NCI-H345 (cell line): ENCODE measurements at places on chromosomes 4 and X.
A peak's percentile ranks its signal among the peaks of the same experiment; 100 is the strongest.

DNA sequence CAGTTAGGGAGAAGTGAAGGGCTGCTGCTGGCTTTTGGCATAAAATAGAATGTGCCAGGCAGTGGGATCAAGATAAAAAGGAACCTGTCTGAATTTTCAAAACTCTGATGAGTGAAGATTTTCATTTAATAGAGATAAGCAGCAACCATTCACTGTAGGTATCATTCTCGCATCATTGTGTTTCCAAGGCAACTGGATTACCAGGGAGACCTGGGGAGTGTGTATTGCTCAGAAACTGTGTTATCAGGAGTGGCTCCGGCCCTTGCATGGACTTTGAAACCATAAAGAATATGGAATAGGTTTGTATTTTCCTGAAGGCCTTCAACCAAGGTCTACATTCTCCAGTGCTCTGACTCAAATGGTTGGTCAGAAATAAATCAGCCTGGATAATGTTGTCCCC lies 23.3 kb upstream of the MAGEA4 start:
- no peak for DNase-seq

GRCh38 chr4:28481565-28481964 lies 1620.9 kb downstream of the STIM2 start:
- DNase-seq = no peak

DNA sequence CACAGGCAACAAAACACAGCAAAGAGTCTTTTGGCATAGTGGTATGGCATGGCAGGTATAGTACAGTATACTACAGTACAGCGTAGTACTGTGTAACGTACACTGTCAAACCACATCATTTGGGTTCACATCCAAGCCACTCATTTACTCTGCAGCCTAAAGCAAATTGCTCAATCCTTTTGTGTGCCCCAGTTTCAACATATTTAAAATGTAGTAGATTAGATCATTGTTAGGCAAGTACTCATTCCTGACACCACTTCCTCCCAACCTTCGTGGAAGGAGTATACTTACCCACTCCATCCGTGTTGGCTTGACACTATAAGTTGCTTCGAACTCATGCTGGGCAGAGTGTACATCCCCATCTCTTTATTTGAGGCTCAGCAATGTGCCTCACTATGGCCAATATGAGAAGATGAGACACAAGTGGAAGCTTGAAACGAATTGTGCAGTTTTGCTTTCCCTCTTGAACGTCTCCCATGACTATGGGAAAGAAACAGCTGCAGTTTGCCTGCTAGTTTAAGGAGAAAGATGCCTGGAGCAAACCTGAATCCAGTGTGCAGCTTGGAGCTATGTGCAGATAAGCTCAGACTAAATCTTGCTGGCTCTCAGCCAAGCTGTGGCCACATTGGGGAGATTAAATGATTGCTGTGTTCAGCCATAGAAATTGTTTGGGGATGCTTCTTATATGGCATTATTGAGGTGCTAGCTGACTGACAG lies 85.7 kb upstream of the TBL1X start:
- no peak for DNase-seq

DNA sequence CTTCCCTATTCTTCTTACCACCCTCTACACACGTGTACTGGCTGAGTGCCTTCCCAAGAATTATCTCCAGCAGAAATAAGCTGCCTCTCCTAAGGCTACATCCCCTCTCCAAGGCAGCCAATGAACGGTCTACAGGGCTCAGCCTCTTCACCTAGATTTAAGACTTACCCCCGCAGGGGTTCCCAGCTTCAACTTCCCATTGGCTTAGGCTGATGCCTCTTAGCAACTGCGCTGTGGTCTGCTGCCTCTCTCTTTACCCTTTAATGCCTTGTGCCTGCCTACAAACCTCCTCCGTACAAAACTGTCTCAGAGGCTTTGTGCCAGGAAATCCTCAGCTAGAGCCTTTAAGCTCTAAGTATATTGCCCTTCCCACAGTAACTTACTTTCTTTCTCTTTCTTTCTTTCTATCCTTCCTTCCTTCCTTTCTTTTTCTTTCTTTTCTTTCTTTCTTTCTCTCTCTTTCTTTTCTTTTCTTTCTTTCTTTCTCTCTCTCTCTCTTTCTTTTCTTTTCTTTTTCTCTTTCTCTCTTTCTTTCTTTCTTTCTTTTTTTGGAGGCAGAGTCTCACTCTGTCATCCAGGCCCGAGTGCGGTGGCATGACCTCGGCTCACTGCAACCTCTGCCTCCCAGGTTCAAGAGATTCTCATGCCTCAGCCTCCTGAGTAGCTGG lies 15.1 kb upstream of the PIGA start:
- DNase-seq = no peak

GRCh38 chr4:53100501-53101190 lies 238.5 kb downstream of the RASL11B start:
- no peak for DNase-seq

DNA sequence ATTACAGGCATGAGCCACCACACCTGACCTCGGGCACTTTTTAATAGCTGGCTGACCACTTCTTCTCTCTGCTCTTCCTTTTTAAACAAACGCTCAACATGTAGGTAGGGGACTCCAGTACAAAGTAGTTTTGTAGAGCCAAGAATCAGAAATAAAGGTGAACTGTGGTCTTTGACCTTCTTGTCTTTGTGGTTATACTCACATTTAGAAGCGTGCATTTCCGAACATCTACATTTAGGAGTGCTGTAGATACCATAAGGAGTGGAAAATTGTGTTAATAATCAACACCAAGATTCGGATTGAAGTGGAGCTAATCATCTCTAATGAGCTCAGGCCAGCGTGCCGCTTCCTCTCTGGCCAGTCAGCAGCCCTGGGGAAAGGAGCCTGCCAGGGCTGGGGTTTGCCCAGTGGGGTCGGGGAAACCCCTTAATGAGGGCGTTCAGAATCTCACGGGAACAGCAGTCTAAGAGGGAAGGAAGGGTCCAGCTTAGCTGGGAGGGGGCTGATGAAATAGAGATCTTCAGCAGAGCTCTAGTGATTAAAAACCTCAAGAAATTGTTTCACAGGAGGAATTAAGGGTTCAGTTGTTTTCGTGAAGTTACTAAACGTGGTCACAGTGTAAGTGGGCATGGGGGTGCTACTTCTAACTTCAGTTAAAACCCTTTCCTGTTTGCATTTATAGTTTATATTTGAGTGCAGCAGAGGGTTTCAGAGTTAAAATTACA lies 81.2 kb downstream of the GAB1 start:
- no peak for DNase-seq

GRCh38 chr4:46684041-46684440 lies 225.0 kb downstream of the COX7B2 start:
- no peak for DNase-seq

GRCh38 chrX:100673397-100673953 lies 29.5 kb downstream of the SRPX2 start:
- no peak for DNase-seq

DNA sequence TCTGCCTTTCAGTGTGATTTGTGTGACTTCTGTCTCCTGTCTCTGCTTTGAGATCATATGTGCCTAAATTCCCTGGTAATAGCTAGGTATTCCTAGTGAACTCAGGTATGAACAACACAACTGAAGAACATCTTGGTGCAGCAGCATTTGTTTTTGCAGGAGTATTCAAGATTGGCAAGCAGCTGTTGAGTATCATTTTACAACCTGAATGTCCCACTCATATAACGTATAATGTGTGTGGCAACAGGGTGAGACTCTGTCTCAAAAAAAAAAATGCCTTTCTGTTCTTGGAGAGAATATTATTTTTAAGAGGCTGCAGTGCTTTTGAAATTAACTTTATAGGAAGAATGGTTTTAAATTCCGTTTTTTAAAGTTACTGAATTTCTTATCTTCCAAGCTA lies 7.7 kb downstream of the LSM6 start:
- no peak for DNase-seq

DNA sequence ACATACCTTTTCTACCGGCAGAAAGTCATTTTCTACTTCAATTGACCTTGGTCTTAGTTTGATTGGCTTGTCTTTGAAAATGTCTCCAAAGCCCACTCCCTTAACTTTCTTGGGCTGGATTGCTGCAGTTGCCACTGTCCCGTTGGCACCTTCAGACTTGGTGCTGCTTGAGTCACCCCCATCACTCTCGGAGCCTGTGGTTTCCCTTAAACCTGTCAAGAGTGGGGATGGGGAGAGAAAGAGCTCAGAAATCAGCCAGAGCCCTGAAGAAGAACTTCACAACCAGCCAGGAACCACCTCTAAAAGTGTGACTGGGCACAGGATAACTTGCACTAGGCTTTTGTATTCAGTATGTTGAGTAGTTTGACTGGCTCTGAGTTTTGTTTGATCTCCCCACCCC lies 168.5 kb upstream of the MAP3K15 start:
- DNase-seq = no peak

- no peak for DNase-seq
Measured at GRCh38 chrX:30573125-30573524, 4.4 kb downstream of the TASL start.

GRCh38 chr4:16868674-16869073 lies 29.8 kb downstream of the LDB2 start:
- no peak for DNase-seq

DNA sequence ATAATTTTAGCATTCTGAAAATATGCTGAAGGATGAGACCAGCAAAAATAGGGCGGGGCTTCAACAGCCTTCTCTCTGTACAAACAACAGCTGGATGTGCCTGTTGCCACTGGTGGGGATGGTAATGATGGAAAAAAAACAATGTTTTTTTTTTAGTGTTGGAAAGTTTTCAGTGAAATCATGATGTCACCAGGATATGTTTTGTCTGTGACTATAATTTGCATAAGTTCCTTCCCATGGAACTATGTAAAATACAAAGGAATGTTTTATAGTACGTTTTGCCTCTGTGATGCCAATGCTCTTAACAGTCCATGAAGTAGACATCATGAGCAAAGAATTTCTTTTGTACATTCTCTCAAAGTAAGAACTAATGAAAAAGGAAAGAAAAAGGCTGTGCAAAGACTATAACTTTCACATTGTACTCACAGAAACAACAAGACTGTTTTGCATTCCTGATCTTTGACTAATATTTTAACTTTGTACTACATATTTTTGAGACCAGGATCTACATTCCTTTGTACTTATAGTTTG lies 589.7 kb downstream of the SPRY1 start:
- DNase-seq = no peak

DNA sequence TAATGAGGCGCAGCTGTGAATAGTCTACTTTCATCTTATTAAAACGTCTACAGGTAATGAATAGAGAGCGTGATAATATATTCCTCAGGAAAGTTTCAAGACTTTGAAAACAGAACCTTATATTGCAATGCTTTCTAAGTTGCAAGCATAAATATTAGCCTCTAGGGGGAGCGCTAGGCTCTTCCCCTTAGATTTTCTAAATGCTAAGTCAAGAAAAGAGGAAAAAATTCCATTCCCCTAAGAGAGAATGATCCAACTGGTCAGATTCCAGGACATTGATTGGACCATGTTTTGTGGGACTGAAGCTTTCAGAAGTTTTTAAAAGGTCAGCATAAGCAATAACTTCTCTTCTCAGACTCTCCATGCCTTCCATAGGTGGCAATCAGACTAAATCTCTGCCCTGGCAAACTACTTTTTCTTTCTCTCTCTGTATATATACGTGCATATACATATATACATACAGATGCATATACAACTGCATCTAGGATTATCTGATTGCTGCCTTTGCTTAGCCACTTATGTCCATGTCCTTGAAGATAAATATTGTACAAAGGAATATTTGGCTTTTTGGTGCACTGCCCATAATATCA lies 492.9 kb downstream of the INPP4B start:
- peak; percentile 9 for DNase-seq

DNA sequence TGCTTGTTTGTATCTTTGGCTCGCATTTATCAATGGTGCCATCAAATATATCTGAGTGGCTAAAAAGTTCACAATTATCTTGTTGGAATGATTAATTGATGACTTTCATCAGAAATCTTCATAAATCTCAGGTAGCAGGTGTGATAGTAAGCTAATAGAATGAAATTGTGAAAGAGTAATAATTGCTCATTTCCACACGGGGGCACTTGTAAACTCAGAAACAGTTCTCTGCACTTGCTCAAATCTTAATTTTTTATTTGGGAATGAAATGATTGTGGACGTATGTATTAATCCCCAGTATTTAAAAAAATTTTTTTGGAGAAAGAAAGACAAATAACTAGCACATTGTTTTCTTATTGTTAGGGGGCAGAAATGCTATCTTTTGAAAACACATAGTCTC lies 132.8 kb downstream of the DTHD1 start:
- DNase-seq = peak; percentile 10

GRCh38 chr4:91596718-91597117 lies 707.0 kb upstream of the GRID2 start:
- DNase-seq = no peak

DNA sequence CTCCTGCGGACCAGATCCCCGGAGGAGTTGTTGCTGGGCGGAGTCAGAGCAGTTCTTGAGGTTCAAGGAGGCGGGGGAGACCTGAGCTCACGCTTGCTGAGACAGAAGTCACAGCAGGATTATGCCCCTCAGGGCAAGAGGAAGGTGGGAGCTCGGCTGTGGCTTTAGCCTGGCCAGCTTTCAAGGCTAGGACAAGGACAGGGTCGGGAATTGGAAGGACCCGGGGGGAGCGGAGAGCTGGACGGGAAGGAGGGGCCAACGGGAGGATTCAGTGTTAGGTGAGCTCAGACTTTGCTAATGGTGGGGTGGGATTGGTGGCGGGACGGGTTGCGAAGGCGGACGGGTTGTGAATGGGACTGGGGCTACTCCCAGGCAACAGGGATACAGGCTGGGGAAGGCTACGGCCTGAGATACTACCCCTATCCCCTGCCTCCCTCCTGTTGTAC lies at the start of gene RIBC1:
Gene RIBC1, plus strand, starts transcription at position 13 of the 446 bp plus-strand sequence. CDS start 3,404 bp downstream, outside the sequence.
- DNase-seq = no peak

GRCh38 chrX:132426695-132427281 lies 62.0 kb downstream of the MBNL3 start:
- DNase-seq = no peak

GRCh38 chrX:47283015-47283771 lies 50.4 kb downstream of the USP11 start:
- peak; percentile 26 for DNase-seq

GRCh38 chr4:10075158-10075863 lies 41.3 kb downstream of the WDR1 start:
- no peak for DNase-seq

DNA sequence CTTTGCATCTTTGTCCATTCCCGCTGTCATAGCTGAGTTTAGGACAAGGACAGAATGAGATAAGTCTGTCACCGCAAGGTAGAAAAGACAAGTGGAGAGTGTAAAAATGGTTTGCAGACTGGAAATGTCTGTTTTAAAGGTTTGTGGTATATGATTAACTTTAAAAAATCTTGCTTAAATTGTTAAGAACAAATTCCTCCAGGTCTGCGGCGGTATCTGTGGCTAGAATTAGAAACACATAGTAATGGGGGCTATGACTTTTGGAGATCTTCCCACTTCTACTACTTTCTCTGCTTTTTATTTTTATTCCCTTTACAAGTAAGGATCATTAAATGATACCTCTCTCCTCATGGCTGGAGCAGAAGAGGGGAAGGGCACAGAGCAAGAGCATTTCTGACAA lies 92.2 kb downstream of the MID1IP1 start:
- no peak for DNase-seq
